Epithelial cell of proximal tubule (primary cell): ENCODE measurements at places on chromosomes 16 and 17. TPM values are rescaled to one million over a fixed set of nuclear protein-coding genes. Genes with fewer than 3 reads are reported as not detected.

Gene RNF157
- 5.0 and 10.0 TPM in 2 replicates for total RNA-seq

Gene FN3K
- total RNA-seq, result 0.69 and 2.0 TPM in 2 replicates

Gene TMEM97
- 28.5 and 69.8 TPM in 2 replicates for total RNA-seq

Gene FGF11
- total RNA-seq, result 0.51 and 11.5 TPM in 2 replicates

Gene PITPNM3
- 0.65 and 1.3 TPM in 2 replicates for total RNA-seq

Gene CYGB
- total RNA-seq, result 10.2 and 49.9 TPM in 2 replicates

Gene MEOX1
- not detected in 2 replicates for total RNA-seq

Gene MEIOC
- total RNA-seq, result 7.1 and 9.8 TPM in 2 replicates

Gene NATD1
- 2.1 and 6.4 TPM in 2 replicates for total RNA-seq

Gene OR4D1
- total RNA-seq, result not detected in 2 replicates

Gene ST6GALNAC2
- 1.4 and 2.9 TPM in 2 replicates for total RNA-seq

DNA sequence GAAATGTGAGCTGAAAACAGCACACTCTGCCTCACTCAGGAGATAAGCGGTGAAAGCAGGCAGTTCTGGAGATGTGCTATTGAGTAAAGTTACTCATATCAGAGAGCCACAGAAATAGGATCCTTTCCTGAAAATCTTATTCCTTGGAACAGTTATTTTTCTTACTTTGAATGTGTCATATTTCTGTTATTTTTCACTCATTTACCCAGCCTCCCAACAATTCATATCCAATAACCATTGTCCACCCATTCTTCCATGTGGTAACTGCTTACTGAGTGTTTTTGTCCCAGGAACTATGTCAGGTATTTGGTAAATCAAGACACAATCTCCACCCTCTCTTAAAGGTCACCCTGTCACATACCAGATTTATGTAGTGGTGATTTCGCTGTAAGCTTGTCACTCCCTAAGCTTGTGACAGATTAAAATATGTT lies 144.9 kb downstream of the PARN start:
- DNase-seq, result no peak

DNA sequence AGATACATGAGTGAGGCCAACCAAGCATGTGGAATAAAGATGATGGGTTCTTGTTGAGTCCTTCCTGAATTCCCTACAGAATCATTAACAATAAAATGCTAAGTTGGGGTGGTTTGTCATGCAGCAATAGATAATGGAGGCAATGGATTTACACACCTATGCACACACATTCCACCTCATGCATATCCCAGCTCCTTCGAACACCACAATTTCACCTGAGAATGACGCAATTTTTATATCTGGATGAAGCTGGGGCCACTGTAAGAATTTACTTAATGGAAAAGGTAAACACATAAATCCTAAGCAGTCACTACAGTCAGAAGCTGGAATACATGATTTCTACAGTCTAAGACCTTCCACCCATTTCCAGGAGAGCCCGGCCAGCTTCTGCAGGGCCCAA lies 49.8 kb upstream of the ICAM2 start:
- no peak for DNase-seq

DNA sequence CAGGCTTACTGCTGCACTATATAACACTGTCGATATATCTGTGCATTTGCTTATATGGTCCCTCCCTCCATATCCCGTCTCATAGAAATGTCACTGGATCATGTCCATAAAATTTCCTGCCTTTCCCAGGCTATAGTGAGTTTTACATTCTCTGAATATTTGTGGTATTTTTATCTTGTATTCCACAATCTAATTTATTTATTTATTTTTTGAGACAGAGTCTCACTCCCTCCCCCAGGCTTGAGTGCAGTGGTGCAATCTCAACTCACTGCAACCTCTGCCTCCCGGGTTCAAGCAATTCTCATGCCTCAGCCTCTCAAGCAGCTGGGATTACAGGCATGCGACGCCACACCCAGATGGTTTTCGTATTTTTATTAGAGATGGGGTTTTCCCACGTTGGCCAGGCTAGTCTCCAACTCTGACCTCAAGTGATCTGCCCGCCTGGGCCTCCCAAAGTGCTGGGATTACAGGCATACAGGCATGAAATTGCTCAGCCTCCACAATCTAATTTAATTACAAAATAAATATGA lies 12.9 kb downstream of the TRIM37 start:
- peak; percentile 63 for DNase-seq

DNA sequence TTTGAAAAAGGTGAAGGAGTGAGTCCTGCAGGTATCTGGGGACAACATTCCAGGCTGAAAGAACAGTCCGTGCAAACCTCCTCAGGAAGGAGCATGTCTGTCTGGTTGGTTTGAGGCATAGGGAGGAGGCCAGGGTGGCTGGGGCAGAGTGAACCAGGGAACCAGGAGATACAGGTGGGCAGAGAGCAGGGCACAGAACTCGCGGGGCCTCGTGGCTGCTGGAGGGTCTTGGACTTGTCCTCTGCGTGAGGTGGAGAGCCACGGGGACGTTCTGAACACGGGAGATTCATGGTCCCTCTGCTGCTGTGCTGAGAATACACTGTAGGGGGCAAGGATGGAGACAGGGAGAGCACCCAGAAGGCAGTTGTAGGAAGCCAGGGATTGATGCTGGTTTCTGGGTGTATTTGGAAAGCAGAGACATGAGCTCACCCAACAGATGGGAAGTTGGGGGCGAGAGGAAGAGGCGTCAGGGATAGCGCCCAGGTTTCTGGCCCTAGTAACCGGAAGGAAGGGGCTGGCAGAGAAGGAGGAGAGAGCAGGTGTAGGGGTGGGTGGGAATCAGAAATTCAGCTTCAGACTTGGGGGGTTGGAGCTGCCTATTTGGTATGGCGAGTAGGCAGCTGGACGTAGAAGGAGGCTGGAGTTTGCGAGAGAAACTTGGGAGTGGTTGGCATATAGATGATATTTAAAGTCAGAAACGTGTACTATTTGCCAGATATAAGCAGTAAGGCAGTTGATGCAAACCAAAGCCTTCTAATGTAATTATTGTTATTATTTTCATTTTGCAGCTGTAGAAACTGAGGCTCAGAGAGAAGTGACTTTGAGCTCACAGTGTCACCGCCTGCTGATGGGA lies at the start of gene CCL17:
CCL17 (plus strand) TSS at position 803 of the 853 bp plus-strand sequence. CDS start 9,166 bp downstream, outside the sequence.
- DNase-seq, result no peak

GRCh38 chr17:1896243-1897104 lies 66.7 kb downstream of the RPA1 start:
- no peak for DNase-seq

- DNase-seq, result no peak
Observed at GRCh38 chr17:40307001-40307730, 1.8 kb upstream of the RARA start.

GRCh38 chr16:84459533-84459894 lies 44.9 kb downstream of the MEAK7 start:
- DNase-seq, result no peak

- DNase-seq, result no peak
Observed at GRCh38 chr17:45230787-45231480, 9.2 kb downstream of the FMNL1 start.

- DNase-seq, result no peak
Observed at GRCh38 chr17:76909971-76910760, 42.0 kb downstream of the MGAT5B start.

GRCh38 chr17:75853433-75853832 lies 1.7 kb downstream of the WBP2 start:
- DNase-seq, result no peak

- no peak for DNase-seq
Observed at GRCh38 chr16:71880176-71880575, 3.8 kb downstream of the ZNF821 start.

GRCh38 chr16:87255866-87256265 lies 61.3 kb downstream of the C16orf95 start:
- no peak for DNase-seq

- DNase-seq, result no peak
Observed at GRCh38 chr17:2238432-2239169, 65.0 kb downstream of the SMG6 start.

GRCh38 chr16:67141391-67141790 lies 9.4 kb downstream of the B3GNT9 start:
- no peak for DNase-seq
